ENCODE measurements at places on chromosomes 2 and 18.
A peak's percentile ranks its signal among the peaks of the same experiment; 100 is the strongest.

DNA sequence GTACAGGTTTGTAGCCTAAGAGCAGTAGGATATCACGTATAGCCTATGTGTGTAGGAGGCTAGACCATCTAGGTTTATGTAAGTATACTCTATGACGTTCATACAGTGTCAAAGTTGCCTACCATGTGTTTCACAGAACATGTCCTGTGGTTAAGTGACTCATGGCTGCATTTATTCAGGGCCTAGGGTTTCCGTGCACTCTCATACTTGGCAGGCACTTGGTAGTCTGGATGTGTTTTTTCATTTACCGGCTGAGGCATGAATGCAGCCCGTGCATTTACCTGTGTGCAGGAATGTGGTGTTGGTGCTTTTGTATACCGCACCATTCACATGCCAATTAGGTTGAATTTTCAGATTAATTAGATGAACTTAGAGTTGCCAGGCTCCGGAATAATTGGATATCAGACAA, 43.4 kb downstream of the MYL12B start:
- DNase-seq, result peak; percentile 14

GRCh38 chr2:189312643-189313042, 128.6 kb upstream of the WDR75 start:
- DNase-seq, result no peak

- DNase-seq, result no peak
These were observed 6.9 kb upstream of the SLC14A2 start for GRCh38 chr18:45608400-45608799.

DNA sequence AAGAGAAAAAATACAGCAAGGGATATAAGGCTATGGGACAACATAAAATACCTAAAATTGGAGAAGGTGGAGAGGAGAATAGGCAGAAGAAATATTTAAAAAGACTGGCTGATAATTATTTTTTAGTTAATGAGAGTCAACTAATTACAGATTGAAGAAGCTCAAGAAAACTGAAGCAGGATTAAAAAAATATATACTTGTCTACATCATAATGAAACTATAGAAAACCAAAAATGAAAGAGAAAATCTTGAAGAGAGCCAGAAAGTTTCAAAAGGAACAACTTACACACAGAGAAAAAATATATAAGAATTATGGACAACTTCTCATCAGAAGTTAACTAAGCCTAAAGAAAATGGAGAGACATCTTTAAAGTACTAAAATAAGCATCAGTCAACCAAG, 62.9 kb upstream of the APCDD1 start:
- no peak for DNase-seq

- DNase-seq, result no peak
These were observed 1484.5 kb upstream of the ZEB2 start for GRCh38 chr2:146004462-146004861.

- DNase-seq, result no peak
These were observed 612.6 kb upstream of the ACVR2A start for GRCh38 chr2:147232225-147232669.

DNA sequence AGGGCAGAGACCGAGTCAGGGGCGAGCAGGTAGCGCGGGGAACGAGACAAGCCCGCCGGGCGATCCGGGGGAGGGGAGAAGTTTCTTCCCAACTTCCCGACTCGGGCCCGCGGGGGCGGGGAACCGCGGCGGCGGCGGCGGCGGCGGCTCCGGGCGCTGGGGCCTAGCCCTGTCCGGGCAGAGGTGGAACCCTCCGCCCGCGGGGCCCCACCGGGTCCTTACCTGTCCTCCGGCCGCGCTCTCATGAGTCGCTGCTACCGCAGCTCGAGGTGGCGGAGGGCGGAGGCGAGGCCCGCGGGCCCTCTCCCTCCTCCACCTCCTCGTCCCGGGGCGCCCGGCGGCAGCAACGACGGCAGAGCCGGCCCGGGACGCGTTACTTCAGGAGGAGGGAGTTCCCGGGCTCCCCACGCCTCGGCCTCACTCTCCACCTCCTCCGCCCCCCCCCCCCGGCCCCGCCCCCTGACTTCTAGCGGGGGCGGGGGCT, at the start of gene YES1:
Gene YES1 (minus strand): TSS at position 351 of the 484 bp plus-strand sequence. CDS start 55,415 bp downstream, outside the sequence.
- no peak for DNase-seq

GRCh38 chr2:158189526-158189925, 87.8 kb downstream of the UPP2 start:
- DNase-seq, result no peak

DNA sequence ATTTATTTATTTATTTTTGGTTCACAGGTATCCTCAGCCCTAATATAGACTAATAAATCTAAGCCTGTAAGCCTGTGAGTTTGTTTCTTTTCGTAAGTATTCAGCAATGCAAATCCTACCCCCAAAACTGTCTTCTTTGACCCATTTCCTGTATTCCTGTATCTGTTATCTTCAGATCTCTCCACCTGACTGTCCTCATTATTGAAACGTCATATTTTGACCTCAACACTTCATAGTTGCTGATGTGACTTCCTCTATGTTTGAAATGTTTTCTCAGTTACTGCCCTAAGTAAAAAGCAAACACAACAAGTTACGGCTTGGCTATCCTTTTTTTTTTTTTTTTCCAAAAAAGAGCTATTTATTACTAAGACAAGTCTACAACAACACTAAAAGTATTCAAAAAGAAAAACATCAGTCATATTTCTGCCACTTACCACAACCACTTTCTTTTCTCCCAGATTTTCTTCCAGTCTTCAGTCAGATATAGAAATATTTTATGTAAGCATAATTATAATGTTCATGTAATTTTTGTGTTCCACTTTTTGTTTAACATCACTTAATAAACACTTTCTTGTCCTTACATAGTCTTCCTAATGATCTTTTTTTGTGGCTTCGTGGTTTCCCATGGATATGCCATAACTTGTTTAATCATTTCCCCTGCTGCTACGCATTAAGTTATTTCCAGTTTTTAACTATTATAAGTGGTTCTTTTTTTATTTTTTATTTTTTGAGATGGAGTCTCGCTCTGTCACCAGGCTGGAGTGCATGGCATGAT, 45.0 kb upstream of the EML4 start:
- DNase-seq, result no peak

GRCh38 chr2:55395724-55396605, 23.7 kb downstream of the CCDC88A start:
- no peak for DNase-seq

All from HT-29 (cell line).